Activated CD8-positive, alpha-beta memory T cell treated with anti-CD3 and anti-CD28 coated beads for 1 hour (primary cell): ENCODE measurements at places on chromosomes 7 and 10.

- no peak for DNase-seq
These were observed 31.2 kb upstream of the COMTD1 start for GRCh38 chr10:75266945-75267344.

- no peak for DNase-seq
These were observed 45.2 kb downstream of the SRRM3 start for GRCh38 chr7:76246804-76247389.

DNA sequence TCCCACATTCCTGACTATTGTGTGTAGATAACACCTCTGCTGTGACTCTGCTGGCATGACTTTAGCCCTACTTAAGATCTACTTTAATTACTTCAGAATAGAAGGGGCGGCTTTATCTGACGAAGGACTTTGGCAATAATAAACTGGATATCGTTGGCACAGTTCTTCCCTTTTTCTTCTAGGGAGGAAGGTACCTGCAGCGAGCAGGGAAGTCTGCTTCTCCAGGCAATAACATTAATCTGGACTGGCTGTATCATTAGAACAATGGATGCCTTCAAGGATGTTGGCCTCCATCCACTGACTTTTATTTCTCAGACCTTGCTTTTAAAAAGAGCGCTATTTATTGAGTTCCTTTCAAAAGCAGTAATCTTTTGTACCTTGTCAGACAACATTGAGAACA lies 172.6 kb upstream of the THSD7A start:
- no peak for DNase-seq

GRCh38 chr10:43959364-43960134 lies 310.9 kb upstream of the ZNF32 start:
- no peak for DNase-seq

DNA sequence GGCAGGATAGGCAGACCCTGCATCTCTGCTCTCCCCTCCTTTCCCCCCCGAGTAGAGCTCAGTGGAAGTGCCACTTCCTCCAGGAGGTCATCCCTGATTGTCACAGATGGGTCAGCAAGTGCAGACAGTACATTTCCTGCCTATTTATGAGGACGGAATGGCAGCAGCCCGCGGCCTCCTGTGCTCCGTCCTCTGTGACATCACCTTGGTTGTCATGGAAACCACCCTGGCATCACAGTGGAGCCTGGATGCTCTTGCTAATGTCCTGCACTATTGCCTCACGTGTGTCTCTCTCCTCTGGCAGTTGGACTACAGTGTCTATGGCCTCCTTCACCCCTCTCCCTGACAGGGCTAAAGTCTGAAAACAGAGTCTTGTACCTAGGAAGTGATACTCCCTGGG lies 148.6 kb downstream of the SH3PXD2A start:
- no peak for DNase-seq

- no peak for DNase-seq
These were observed 108.6 kb downstream of the ADARB2 start for GRCh38 chr10:1628757-1629156.

- no peak for DNase-seq
These were observed 76.6 kb upstream of the HGF start for GRCh38 chr7:81846398-81846797.

GRCh38 chr7:86991771-86992191 lies 67.7 kb downstream of the ELAPOR2 start:
- DNase-seq: no peak

DNA sequence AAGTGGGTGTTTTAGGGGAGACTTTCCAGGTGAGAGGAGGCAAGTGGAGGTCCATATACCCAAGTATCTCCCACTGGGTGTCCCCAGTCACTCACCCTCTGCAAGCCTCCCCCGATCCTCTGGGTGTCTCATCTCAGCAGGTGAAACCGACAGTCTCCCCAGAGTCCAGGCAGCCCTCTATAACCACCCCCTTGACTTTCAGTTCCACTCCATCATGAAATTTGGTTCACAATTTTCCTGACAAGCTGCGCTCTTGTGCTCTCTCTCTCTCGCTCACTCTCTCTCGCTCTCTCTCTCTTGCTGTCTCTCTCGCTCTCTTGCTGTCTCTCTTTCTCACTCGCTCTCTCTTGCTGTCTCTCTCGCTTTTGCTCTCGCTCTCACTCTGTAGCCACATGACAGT lies 8.1 kb upstream of the RABGEF1 start:
- DNase-seq: no peak

GRCh38 chr7:152760854-152761748 lies 1.5 kb downstream of the ACTR3B start:
- no peak for DNase-seq

- DNase-seq: no peak
These were observed 107.1 kb downstream of the PFKFB3 start for GRCh38 chr10:6309816-6310215.

- no peak for DNase-seq
These were observed 53.8 kb downstream of the PARP12 start for GRCh38 chr7:140008755-140009610.

- no peak for DNase-seq
These were observed 57.3 kb downstream of the GBF1 start for GRCh38 chr10:102302611-102303010.

DNA sequence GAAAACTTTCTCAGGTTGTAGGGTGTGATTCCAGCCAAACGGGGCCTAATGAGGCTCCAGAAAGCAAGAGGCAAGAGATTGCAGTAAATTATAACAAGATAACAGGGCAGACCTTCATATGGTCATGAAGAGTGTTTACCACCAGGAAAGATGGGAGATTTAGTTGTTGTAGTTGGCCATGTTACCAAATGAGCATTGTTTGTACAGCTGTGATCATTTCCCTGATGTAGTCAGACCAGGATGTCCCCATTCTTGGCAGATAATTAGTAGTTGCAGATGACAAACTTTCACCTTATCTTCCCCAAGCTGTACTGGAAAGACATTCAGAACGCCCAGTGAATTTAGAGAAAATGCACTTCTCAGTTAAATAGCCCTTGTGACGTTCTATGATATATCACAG lies 630.8 kb downstream of the ANKRD7 start:
- DNase-seq: no peak

DNA sequence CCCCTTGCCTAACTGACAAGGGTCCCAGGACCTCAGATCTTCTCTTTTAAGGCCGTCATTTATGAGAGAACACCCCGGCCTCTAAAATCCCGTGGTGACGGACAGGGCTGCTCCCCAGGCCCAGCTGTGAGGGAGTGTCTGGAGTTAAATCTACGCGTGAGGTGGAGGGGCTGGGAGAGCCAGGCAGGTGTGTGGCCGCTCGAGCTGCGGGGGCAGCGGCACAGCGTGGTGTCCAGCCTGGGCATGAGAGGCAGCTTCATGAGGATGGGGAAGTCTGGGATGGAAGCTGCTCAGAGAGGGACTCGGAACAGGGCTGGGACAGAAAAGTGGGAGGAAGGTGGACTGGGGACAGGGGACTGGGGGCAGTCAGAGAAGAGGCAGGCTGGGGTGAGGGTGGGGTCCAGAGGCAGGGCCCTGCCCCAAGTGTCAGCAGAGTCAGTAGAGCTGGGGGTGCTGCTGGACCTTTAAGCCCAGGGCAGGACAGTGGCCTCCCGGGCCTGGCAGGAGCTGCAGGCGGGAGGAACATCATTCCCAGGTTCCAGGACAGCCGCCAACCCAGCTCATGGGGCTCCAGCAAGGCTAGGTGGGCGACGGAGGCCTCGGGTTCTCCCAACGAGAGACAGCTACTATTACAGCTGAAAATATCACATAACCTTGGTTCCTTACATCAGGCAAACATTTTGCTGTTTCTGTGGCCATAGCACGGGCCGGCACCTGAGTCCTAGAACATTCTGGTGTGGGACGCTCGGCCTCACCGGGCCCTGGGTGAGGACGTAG lies 55.2 kb downstream of the JAKMIP3 start:
- DNase-seq: no peak

GRCh38 chr10:79068203-79068561 lies 584 bp upstream of the ZMIZ1 start:
- DNase-seq: no peak

- no peak for DNase-seq
These were observed 41.8 kb downstream of the ASZ1 start for GRCh38 chr7:117385363-117386109.

DNA sequence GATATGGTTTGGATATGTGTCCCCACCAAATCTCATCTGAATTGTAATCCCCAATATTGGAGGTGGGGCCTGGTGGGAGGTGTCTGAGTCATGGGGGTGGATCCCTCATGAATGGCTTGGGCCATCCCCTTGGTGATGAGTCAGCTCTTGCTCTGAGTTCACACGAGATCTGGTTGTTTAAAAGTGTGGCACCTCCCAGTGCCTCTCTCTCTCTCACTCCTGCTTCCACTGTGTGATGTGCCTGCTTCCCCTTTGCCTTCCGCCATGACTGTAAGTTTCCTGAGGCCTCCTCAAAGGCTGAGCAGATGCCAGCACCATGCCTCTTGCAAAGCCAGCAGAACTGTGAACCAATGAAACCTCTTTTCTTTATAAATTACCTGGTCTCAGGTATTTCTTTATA lies 4.8 kb upstream of the GCK start:
- DNase-seq: no peak

- DNase-seq: no peak
These were observed 111.2 kb downstream of the MYOF start for GRCh38 chr10:93370961-93371360.

GRCh38 chr7:875051-875450 lies 1.3 kb upstream of the GET4 start:
- DNase-seq: no peak

GRCh38 chr10:121594623-121595350 lies 3.5 kb downstream of the FGFR2 start:
- no peak for DNase-seq

DNA sequence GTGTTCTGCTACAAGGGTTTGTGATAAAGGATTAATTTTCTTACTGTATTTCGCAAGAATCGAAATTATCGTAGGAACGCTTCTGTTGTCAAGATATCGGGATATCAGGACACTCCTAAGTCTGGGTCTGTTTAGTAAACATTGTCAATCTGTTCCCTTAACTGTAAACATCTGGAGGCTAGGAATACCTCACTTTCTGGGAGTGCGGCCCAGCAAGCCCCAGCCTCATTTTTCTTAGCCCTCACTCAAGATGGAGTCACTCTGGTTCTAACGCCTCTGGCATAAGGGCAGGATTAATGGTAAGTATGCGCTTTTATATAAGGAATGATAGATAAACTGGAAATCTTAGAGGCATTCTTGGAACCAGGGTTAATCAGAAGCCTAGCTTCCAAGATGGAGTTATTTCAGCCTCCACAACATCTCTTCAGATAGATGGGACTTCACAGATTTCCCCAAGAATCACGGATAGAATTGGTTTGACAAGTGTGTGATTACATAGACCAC lies 30.1 kb upstream of the CCL24 start:
- no peak for DNase-seq

DNA sequence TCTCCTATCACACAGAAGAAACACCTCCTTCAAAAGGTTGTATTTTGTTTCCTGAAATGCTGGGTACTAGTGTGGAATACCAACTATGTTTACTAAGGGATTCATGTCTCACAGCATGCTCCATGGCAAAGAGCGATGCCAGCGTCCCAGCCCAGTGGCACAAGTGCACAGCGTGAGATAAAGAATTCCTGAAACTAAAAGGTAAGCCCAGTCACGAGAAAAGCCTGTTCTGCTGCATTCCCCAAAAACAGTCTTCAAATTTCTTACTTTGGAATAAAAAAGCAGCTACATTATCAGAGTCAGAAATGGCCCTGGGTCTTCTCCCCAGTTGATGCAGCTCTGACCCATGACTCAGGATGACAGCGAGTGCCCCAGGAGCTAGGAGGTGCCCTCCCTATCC lies 53.1 kb upstream of the DDC start:
- no peak for DNase-seq

- DNase-seq: no peak
These were observed 110.5 kb upstream of the ZNF32 start for GRCh38 chr10:43759216-43759615.

- DNase-seq: no peak
These were observed 141.7 kb downstream of the AUTS2 start for GRCh38 chr7:69739931-69740431.

- peak; percentile 19 for DNase-seq
These were observed 815 bp downstream of the CCSER2 start for GRCh38 chr10:84329196-84329611.

GRCh38 chr7:14288701-14289100 lies 299.2 kb upstream of the ETV1 start:
- no peak for DNase-seq

DNA sequence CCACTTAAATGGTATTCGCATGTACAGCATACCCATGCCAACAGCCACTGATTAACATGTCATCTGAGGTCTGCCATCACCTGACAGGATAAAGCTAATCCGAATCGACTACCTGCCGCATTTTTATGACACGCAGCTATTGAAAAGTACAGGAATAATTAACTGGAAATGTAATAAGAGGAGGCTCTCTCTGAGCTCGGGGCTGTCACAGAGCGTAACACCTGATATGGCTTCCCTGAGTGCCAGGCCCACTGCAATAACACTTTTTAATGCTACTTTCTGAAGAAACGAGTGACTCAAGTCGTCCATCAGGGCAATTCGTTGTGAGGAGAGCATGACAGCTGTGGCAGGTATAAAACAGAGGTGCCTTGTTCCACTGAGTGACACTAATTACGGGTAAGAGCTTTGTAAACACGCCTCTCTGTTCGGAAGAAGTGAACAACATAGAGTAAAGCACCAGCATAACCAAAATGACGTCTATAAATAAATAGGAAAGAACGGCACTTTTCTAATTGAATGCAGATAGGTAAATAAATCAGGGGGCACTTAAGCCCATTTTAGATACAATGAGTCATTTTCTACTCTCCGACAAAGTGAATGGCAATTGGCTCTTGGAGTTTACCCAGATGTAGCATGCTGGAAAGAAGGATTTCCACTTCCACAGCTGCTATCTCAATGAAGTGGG lies 56.5 kb upstream of the CREB5 start:
- no peak for DNase-seq

DNA sequence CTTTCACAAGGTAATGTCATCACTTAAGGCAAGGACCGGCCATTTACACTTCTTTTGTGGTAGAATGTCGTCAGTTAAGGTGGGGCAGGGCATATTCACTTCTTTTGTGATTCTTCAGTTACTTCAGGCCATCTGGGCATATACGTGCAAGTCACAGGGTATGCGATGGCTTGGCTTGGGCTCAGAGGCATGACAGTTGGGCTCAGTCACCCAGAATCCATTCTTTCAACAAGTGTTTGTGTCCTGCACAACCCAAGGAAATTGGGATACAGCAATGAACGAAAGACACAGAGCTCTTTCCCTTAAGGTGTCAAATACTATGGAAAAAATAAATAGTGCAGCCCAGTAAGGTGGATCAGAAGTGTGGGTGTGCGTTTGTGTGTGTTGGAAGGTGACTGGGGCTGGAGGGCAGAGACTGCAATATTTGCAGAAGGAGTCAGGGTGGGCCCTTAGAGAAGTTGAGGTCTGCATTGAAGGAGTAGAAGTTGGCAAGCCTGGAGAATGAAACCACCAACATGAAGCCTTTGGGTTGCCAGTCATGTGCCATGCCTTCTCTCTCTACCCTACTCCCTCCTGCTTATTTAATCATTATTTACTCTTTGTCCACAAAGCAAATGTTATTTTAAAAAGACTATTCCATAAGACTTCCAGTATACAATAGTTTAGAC lies 222.8 kb upstream of the PRKCQ start:
- no peak for DNase-seq

DNA sequence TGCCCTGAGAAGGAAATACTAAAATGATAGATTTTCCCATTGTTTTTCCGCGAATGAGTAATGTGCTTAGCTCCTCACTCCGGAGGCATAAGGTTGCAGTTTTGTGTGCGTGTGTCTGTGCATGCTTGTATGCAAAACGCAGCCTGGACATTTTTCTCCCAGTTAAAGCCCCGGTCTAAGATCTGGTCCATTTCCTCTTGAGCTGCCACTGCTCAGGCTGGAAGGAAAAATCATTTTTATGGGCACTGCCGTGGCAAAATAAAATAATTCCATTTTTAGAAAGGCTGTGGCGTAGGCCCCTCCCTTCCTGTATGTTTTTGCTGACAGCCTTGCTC lies 260.6 kb downstream of the WDR37 start:
- DNase-seq: no peak

- DNase-seq: no peak
These were observed 102.3 kb downstream of the JAZF1 start for GRCh38 chr7:28078036-28078901.
